ENCODE measurements at places on chromosomes 1 and 21.

GRCh38 chr21:43187715-43188114 lies 18.9 kb downstream of the CRYAA start:
- DNase-seq: no peak

DNA sequence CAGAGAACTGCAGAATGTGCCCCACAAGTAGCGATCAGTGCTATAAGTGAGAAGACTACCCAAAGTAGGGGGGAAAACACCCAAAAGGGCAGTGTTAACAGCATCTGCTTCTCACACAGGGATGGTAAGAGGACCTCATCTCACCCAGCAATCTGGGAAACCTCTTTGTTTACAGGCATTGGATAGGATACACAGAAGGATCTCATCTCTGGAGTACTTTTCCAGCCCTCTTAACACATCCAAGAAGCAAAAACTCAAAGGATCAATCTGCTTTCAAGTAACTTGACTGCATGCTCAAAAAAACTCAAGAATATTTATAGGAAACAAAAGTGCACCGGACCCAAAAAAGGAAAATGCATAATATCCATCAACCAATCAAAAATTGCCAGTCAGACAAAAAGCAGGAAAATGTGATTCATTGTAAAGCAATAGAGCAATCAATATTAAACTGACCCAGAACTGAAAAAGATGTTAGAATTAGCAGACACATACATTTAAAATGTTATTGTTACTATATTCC lies 311.0 kb upstream of the CXADR start:
- DNase-seq: no peak

- no peak for DNase-seq
These were observed 43.5 kb downstream of the MAST2 start for GRCh38 chr1:45846931-45847330.

- no peak for DNase-seq
These were observed 149.9 kb upstream of the C1orf105 start for GRCh38 chr1:172270605-172271004.

GRCh38 chr1:34419663-34420136 lies 243.0 kb downstream of the C1orf94 start:
- no peak for DNase-seq

GRCh38 chr1:217240656-217241055 lies 390.2 kb downstream of the GPATCH2 start:
- no peak for DNase-seq

GRCh38 chr1:37794372-37795339 lies 1.0 kb downstream of the MANEAL start:
- no peak for DNase-seq

DNA sequence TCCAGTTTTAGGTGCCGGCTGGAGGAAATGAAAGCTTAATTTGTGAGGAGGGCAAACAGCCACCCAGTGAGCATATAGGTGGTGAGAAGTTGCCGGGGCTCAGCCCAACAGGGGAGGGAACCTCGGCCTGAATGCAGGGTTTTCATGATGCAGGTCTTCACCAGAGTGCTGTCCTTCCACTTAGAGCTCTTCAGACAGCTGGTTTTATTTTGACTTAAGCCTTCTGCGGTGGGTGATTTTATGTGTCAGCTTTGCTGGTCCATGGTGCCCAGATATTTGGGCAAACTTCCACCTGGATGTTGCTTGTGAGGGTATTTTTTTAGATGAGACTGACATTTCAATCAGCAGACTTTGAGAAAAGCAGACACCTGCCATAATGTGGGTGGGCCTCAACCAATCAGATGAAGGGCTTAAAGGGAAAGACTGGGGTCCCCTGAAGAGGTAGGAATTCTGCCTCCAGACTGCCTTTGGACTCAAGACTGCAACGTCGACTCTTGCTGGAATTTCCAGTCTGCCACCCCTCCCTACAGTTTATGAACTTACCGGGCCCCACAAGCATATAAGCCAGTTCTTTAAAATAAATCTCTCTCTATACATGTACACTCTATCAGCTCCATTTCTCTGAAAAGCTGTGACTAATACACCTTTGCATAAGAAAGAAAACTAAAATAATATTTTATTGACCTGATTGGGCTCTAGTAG lies 72.8 kb downstream of the RHOU start:
- DNase-seq: no peak

DNA sequence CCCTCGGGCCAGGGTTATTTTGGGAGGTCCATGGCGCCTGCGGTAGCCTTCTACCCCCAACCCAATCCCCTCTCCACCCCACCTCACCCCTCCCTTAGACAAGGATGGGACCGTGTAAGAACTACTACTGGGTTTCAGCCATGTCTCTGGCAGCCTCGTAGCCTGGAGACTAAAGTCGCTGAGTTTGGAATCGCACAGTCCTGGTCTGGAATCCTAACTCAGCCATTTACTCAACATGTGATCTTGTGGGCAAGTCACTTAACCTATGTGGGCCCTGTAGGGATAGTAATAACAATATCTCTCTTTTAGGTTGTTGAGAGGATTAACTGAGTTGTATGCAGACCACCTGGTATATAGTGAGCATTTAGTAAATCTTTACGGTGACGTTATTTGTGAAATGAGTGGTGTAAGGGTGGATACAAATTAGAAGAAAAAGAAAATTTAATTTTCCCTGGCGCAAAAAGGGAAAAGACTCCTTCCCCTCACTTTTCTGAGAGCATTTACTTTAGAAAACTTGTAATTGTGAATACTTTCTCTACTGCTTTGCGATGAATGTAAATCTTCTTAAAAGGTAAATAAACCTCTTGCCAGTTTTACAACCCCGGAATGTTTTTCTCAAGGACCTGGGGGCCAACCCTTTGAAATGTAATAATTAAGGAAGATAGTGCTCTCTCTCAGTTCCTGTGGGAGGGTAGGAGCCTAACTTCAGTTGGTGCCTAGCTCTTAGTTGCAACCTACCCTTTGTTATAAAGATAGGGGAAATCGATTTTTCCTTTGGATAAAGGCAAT lies 615 bp upstream of the MRPS15 start:
- DNase-seq: peak; percentile 15

DNA sequence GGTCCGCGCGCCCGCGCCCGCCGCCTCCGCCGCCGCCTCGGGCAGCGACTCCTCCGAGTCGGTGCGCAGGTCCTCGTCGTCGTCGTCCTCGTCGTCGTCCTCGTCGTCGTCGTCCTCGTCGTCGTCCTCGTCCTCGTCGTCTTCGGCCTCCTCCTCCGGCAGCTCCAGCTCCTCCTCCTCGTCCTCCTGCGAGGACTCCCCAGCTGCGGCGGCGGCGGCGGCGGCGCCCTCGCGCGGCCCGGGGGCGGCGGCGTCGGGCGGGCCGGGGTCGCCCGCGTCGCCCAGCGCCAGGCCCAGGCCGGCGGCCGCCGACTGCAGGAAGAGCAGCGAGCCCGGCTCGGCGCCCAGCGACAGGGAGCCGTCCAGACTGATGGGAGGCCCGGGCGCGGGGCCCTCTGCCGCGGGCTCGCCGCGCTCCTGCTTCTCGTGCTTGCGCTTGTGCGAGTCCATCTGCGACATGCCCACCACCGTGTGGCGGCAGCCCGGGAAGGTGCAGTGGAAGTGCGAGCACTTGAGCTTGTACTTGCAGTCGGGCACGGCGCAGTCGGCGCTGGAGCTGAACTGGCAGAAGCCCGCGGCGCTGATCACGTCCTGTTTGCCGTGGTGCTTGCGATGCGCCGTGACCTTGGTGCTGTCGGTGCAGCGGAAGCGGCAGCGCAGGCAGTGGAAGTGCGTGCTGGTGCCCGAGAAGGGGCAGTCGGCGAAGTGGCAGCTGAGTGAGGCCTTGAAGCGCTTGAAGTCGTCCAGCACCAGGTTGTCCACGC lies 157.3 kb downstream of the CASZ1 start:
- DNase-seq: no peak

DNA sequence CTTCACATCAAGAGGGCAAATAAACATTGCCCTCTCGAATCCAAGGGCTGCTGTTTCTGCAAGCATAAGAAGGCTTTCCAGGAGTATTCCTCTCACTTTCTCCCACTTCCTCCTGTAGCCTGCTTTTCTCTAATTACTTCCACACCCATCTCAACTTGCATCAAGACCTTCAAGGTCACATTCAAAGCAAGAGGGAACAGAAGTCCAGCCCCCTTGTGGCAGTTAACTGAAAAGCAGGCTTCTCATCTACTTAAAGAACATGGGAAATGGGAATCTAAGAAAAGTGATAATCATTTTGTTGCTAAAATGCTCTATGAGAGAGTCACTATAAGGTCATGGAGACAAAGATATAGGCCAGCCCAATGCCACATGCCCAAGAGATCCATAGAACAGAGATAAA lies 874.4 kb downstream of the KCNT2 start:
- DNase-seq: no peak

GRCh38 chr1:41711581-41711980 lies 207.1 kb downstream of the HIVEP3 start:
- DNase-seq: no peak

DNA sequence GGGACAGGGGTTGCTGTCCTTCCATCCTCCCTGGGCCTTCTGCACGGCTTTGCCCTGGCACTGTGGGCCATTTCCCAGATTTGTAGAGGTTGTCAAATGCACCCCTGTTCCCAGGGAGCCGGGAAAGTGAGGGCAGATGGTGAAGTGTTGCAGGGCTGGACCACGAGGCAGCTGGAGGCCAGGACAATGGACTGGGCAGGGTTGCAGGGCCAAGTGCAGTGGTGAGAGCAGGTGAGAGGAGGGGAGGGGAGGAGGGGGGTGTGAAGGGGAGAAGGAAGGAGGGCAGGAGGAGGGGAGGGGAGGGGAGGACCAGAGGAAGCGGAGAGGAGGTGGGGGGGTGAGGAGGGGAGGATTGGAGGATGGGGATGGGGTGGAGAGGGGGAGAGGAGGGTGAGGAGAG lies 443.9 kb downstream of the CAMTA1 start:
- DNase-seq: no peak

DNA sequence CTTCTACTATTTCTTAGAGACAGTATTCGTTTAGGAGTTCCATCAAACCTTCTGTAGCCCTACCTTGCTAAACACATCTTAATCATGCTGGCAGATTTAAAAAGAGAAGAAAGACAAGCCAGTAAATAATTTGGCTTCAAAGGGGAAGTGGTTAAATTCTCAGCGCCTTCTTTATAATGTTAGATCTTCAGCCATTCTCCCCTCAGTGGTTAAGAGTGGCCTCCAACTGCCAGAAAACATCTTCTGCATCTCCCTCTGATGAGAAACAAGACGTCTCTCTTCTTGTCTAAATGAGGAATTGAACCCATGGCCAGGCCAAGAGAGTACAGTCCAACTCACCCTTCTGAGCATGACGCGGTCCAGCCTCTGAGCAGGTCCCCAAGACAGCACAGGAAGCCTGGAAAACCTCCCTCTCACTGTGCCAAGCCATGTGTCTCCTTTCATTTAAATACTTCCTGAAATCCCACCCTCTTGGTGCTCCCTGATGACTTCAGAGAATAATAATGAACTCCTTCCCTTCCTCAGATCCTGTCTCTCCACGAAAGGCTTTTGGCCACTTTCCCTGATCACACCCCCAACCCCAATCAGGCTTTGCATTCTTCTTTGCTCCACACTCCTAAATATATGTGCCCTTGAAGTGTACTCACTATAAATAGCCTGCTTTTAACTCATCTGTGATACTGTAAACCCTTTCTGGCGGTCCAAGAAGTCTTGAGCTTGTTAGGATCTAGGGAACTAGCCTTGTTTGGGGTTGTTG lies 16.4 kb upstream of the LRRC52 start:
- no peak for DNase-seq

- DNase-seq: no peak
These were observed 47.4 kb upstream of the LRRC7 start for GRCh38 chr1:69520326-69520725.

DNA sequence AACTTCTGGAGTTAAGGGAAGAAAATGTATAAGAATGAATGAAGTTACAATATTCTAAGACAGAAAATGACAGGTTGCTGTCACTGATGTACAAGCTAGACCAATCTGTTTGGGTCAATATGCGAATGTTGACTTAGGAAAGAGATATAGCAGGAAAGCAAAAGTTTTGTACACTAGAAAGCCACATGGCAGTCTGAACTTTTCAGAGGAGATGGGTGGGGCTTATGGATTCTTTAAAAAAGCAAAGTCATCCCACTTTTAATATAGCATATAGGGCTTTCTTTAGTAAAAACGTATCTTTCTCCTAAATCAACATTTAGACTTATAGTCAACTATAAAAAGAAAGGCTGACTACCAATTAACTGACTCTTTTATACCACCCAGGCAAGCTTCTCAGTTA lies 381.2 kb downstream of the PTPRC start:
- no peak for DNase-seq

DNA sequence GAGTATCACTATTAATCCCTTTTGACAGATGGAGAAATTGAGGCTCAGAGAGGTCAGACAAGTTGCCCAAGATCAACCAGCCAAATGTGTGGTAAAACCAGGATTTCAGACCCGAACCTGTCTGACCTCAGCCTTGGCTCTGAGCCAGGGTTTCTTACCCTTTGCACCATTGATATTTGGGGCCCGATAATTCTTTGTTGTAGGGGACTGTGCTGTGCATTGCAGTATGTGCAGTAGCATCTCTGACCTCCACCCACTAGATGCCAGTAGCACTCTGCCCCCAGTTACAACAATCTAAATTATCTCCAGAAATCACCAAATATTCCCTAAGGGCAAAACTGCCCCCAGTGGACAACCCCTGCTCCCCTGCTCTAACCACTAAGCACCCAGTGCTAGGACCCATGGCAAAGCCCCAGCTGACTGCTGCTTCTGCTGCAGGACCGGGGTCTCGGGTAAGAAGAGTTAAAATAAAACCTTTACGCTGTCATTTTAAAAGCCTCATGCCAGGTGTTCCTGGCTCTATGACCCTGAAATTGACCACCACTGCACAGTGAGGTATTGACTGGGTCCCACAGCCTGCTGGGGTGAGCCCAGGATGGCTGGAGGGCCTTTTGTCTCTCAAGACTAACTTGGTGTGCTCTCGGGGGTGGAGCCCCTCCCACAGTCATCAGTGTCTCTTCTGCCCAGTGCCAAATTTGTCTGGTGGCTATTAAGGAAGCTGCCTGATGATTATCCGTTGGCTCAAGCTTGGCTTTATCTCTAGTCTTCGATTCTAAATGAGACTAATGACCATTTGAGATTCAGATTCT lies 5.6 kb upstream of the MAN1C1 start:
- no peak for DNase-seq

DNA sequence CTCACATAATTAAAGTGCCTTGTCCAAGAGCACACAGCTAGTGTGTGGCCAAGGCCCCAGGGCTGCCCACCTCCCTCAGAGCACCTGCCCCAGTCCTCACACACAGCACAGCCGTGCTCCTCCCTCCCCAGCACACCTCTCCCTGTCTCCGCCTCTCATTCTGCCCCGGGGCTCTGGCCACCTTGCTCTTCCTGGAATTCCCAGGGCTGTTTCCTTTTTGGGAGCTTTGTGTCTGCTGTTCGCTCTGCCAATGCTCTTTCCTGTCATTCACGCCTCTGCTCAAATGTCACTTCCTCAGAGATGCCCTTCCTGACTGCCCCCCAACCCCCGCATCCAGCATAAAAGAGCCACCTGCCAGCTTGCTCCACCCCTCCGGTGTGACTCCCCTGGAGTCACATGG lies 13.3 kb downstream of the SLC6A17 start:
- no peak for DNase-seq

- DNase-seq: no peak
These were observed 163.4 kb upstream of the CD34 start for GRCh38 chr1:208074353-208074752.

DNA sequence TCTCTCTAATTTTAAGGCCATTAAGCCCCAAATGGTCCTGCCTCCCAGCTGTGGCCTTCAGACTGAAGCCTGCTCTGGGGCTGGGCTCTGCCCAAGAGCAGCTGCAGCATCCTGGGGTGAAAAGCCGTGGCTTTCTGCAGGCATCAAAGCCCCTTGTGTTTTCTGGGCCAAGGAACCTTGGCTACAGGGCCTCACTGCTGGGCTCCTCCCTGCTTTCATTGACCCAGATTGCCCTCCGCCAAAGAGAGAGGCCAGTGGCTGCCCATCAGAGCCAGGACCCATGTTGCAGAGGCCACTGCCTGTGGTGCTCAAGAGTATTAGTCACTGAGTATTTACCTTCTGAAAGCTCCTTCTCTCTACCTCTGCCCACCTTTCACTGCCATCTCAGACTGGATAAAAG lies 1.6 kb downstream of the ZNF648 start:
- no peak for DNase-seq
